A549 treated with dexamethasone at 1 μM for 4 hours (cell line): ENCODE measurements at places on chromosomes 2 and 18. TPM values are rescaled to one million over a fixed set of nuclear protein-coding genes. Genes with fewer than 3 reads are reported as not detected.

Gene PIEZO2
- total RNA-seq = 0.44 to 1.2 TPM (median 0.70 TPM) in 5 replicates

Gene ABHD1
- total RNA-seq = 0.50 to 1.8 TPM (median 1.5 TPM) in 5 replicates

Gene GYPC
- not detected in 5 replicates for total RNA-seq

Gene CNGA3
- total RNA-seq = 0.03 to 0.09 TPM (median 0.05 TPM) in 4 of 5 replicates, not detected in the other

Gene TTC31
- total RNA-seq = 10.6 to 16.6 TPM (median 15.0 TPM) in 5 replicates
